ENCODE measurements at places on chromosomes 4 and X.

DNA sequence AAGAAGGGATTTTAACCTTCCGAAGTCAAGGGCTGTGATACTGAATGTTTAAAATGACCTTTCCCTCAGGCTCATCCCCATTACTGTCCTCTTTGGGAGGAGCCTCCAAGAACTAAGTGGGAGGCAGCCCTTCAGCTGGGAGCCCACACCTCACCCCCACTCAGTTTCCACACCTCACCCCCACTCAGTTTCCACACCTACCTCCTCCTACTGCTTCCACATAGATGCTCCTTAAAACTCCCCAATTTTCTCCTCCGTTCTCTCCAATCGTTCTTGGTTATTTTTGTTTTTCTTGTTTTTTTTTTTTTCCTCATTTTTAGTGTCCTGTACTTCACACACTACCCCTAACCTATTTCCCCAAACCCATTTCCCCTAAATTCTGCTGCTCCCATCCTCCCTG, 31.6 kb upstream of the ANXA3 start:
- DNase-seq = no peak

GRCh38 chr4:176778491-176778890, 14.2 kb downstream of the VEGFC start:
- DNase-seq = no peak

GRCh38 chrX:10254739-10255138, 98.0 kb downstream of the CLCN4 start:
- DNase-seq = no peak

- peak; percentile 85 for DNase-seq
Observed at GRCh38 chrX:110450050-110450449, 91.4 kb downstream of the RTL9 start.

DNA sequence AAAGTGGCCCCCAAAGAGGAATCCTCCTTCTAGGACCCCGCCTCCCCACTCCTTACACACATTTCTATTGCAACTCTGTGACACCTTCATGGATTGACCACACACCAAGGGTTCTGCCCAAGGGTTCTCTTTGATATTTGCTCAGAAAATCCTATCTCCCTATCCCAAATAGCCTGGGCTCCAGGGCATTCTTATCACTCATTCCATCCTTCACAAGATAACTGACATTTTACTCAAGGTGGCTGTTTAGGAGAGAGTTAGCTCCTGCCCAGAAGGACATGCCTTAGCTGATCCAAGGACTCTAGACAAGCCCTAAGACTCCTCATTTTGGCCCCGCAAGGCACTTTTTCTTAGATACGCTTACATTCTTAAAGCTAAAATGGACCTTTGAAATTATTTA, 47.4 kb downstream of the ATXN3L start:
- no peak for DNase-seq
